Inflammatory macrophage treated with lipopolysaccharide for 4 hours (primary cell): ENCODE measurements at places on chromosomes 7 and 10.

DNA sequence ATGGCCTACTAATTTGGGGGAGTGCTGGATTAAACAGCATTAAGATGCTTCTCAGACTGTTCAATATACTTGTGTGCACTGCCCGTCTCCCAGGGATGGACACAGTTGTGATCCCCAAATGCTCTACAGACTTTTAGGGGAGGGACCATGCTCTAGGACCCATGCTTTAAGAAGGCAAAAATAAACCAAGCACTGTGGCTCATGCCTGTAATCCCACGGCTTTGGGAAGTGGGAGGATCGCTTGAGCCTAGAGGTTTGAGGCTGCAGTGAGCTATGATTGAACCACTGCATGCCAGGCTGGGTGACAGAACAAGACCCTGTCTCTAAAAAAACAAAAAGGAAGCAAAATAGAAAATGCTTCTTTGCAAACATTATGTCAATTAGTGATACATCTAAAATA, 102.6 kb downstream of the VOPP1 start:
- no peak for DNase-seq

GRCh38 chr10:131817866-131818509, 82.8 kb upstream of the PPP2R2D start:
- DNase-seq = no peak

GRCh38 chr10:67259319-67259929, 333.6 kb downstream of the LRRTM3 start:
- no peak for DNase-seq

DNA sequence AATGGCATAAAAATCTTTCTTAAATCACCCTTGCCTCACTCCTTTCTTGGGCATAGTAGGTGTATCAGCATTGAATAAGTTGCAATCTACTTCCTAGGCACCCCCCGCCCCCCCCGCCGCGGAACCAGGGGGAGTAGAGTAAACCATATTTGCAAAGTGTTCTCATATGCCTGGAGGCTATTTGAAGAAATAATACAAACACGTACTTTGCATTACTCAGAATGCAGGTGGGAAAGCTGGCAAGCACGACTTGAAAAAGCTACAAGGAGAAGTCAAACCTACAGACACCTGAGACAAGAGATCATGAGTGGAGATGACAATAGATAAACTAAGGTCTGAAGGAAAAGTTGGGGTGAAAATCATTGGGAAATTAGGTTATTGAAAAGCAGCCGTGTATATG, 65.6 kb downstream of the POM121L12 start:
- DNase-seq = no peak

DNA sequence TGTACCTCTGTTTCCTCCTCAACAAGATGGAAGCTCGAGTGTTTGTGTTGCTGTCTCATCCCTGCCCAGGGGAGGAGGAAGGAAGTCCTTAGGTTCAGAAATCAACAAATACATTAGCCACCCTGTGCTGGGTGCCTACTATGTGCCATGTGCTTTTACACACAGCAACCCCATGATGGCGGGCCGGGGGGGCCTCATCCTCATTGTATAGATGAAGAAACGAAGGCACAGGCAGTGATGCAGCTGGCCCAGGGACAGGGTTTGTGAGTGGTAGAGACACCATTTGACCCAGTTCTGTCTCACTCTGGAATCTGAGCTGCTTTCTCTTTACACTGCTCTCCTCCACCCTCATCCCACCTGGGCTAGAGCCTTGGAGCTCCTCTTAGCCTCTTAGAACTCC, 1.9 kb upstream of the CALHM2 start:
- DNase-seq = no peak

- DNase-seq = no peak
These were observed 36.9 kb upstream of the KDM7A start for GRCh38 chr7:140213684-140214074.

DNA sequence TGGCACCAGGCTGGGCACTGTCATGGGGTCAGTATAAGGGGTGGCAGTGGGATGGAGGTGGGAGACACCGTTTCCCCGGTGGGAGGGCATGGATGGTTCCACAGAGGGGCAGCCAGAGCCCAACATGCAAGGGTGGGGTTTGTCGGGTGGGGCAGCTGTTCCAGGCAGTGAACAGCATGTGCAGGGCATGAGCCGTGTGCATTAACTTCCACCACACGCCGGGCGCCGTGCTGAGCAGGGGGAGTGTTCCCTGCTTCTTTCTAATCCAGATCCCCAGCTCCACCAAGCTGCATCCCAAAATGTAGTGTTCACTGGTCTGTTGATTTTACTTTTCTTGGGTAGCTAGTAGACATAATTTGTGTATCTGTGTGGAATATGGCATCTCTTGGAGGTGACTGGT, 29.3 kb downstream of the ADRA2A start:
- no peak for DNase-seq

DNA sequence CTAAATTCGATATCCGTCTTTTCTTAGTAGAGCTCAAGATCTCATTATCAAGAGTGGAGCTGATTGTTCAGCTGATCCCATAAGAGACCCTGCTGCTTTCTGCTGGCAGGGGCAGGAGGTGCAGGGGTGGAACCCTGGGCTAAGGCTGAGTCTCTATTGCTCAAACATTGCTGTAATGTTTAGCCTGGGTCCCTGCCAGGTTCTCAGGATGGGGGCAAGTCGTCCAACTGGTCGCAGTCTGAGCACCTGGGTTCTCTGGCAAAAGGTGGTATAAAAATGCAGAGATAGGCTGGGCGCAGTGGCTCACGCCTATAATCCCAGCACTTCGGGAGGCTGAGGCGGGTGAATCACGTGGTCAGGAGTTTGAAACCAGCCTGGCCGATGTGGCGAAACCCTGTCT, 62.0 kb upstream of the NRBF2 start:
- DNase-seq = no peak

- DNase-seq = no peak
These were observed 31.5 kb downstream of the ST8SIA6 start for GRCh38 chr10:17422931-17423330.

DNA sequence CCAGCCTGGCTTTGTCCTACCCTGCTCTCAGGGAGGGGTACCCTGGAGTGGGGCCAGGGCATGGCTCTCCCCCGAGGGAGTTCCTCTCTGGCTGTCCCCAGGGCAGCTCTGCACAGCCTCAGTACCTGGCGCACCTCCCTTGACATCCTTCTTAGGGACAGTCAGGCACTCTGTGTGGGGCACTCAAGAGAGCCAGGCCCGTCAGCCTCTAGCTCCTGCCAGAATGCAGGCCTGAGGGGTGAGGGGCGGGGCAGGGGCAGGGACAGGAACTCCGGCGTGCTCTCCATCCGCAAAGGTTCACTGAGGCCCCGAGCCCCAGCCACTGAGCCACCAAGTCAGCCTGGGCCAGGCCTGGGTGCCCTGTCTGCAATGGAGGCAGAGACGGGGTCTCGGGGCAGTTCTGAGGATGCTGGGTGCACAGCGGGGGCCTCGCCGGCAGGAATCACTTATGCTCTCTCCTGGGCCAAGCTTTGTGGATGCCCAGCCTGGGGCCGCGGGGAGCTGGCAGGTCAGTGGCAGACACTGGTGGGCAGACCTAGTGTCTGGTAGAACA, 10.1 kb downstream of the LIMK1 start:
- DNase-seq = no peak

GRCh38 chr10:60032723-60033122, 126.4 kb upstream of the CCDC6 start:
- DNase-seq = peak; percentile 98

- DNase-seq = no peak
These were observed 68.2 kb downstream of the DNAJB6 start for GRCh38 chr7:157404845-157405481.

GRCh38 chr10:51624013-51624412, 75.4 kb downstream of the CSTF2T start:
- DNase-seq = no peak

DNA sequence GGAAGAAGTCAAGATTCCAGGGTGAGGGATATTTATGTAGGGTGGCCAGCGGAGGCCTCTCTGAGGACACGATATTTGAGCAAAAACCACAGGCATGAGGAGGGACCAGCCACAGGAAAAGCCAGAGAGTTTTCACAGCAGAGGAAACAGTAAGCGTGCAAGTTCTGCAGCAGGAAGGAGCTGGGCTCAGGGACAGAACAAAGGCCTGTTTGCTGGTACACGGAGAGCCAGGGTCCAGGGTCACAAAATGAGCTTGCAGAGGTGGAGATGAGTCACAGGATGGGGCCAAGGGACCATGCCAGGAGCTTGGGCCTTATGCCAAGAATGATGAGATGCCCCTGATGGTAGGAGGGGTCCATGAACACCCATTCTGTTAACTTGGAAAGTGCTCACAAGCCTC, 283.5 kb downstream of the PLXNA4 start:
- DNase-seq = no peak

DNA sequence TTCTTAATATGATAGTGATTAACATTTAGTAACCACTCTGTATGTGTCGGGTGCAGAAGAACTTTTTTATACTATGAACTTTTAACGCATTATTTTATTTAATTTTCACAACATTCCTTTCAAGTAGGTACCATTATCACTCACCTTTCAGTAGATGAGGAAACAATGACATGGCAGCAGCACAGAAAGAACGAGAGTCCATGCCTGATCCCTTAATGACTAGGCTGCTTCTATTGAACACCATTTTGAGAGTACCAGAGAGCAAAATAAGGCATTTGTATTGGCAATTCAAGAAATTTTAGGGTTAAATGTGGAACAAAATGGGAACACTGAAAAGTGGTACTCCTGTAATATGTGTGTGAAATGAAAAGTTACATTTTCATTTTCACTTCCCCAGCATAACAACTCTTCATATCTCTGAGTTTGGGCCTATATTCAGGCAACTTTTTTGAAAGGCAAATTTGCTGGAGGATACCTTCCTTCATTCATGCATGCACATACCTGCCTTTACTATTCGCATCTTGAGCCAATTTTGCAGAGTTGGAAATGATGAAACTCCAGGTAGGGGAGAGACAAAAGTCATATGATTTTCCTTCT, 12.8 kb downstream of the LRRN3 start:
- DNase-seq = peak; percentile 36

DNA sequence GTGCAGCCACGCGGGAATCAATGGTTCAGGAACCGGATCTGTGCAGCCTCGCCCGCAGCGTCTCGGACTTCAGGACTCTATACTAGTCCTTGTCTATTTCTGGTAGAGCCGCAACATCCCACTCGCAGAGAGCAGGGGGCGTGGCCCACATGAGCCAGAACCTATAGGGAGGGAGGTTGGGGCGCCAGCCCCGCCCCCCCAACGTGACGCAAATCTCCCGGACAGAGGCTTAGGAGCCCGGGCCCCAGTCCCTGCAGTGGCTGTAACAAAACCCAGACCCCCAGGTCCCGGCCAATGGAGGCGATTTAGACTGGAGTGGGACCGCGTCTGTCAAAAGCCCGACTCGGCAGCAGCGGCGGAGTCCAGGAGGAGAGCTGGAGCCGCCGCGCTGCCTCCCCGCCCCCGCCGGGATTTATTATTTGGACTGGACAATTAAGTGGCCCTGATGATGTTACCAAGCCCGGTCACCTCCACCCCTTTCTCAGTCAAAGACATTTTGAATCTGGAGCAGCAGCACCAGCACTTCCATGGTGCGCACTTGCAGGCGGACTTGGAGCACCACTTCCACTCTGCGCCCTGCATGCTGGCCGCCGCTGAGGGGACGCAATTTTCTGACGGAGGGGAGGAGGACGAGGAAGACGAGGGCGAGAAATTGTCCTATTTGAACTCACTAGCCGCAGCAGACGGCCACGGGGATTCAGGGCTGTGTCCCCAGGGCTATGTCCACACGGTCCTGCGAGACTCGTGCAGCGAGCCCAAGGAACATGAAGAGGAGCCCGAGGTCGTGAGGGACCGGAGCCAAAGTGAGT, at the start of gene NKX2-3:
TSS of gene NKX2-3 (plus strand) at position 256 of the 809 bp plus-strand sequence. CDS start at position 446, 190 bp downstream.
- peak; percentile 79 for DNase-seq

DNA sequence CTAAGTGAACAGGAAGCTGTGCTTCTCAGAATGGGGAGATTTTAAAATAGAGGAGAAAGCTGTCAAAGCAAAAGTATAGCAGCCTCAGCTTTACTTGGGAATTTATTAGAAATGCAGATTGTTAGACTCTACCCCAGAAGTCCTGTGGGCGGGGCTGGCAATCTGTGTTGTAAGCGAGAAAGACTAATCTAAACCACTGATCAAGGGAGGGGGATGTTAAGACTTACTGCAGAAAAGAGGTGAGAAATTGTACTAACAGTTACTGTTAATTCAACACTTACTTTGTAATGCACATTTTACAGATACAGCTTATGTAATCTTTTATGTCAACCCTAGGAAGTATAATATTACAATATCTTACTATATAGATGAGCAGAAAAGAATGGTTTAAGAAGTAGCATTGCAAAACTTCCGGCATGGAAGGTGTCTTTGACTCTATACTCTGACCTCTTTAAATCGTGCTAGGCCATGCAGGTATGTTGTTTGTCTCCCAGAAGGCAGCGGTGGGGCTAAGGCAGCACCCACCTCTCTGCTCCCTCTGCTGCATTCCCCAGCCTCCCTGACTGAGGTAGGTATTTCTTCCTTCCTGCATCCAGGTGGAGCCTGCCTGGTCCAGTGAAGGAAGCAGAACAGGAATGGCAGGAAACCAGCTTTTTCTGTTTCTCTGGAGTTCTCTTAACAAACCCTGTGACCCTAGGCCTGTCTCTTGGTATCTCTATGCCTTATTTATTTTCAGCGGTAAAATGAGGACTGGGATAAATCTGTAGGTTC, 462.2 kb downstream of the AUTS2 start:
- DNase-seq = no peak

DNA sequence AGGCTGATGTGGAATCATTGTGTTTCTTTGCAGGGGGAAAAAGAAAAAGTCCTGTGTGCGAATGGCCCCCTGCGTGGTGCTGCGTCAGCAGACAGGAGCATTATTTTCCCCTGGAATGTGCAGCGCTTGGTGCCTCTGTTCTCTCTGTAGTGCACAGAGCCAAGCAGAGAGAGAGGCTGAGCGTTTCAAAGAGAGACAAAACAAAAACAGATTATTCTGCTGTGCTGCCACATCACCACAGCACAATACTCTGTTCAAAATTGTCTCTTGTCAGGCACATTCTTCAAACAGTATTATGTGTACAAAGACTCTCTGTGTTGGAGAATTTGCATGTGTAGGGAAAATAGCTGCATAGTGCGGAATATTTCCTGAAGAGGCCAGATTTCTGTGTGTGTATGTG, 609.0 kb downstream of the SDK1 start:
- no peak for DNase-seq

DNA sequence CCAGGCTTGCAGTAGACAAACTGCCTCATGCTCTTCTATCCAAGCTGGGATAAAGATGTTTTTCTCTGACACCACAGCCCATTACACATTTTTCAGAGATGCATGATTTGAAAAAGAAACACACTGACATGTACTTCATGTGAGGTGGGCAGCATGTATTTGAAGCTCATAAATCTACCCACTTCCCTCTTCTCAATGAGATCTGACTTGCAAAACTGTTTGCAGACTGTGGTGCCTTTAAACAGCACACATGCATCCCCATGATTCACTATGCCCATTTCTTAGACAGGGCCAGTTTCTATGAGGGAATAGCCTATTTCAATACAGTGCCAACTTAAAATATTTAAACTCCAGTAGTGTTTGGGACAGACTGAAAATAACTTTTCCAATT, 109.8 kb downstream of the GLI3 start:
- DNase-seq = no peak
